ENCODE measurements at places on chromosomes 6 and 20. TPM values are rescaled to one million over a fixed set of nuclear protein-coding genes. Genes with fewer than 3 reads are reported as not detected.

HAO1 gene
- total RNA-seq, result 0.05 TPM

DNA sequence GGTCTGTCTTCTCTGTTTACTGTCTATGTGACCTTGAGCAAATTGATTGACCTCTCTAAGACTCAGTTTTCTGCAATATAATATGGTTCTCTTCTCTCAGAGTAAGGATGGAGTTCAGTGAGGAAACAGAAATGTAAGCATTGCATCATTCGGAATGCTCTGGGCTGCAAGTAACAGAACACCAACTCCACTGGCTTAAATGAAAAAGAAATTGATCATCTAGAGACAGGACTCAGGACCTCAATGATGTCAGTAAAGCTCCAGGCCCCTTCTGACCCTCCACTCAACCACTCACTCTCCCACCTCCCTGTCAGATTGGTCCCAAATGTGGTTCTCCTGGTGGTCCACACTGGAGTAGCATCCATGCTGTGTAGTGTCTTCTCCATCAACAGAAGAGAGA, 31.9 kb downstream of the FAM110A start:
- H3K27ac ChIP-seq, result no peak overlapping the region
- H3K4me3 ChIP-seq, result no peak overlapping the region
- H3K27me3 ChIP-seq, result no peaks in the 10 kb centered on the region
- no peak for DNase-seq
- no peaks in the 10 kb centered on the region for H3K4me1 ChIP-seq

DNA sequence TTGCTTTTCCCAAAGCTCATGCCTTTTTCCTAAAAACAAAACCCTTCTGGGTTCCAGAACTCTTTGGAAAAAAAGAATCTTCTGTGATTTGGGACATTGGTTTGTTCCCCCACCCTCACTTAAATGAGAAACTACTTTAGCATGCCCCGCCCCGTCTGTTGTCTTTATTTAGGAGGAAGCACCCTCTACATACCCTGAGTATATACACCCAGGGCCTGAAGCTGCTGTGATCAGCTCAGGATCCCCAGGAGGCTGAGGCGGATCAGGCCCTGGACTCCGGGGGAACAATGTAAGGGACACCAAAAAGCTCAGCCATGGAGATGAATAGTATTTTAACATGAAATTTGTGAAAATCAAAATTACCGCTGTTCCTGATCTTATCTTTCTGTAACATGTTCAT, 1.4 kb downstream of the BCAS1 start:
- no peak overlapping the region for H3K4me3 ChIP-seq
- H3K36me3 ChIP-seq, result no peaks in the 10 kb centered on the region
- H3K27me3 ChIP-seq, result no peaks in the 10 kb centered on the region
- no peaks in the 10 kb centered on the region for H3K4me1 ChIP-seq
- DNase-seq, result no peak
- H3K27ac ChIP-seq, result no peak overlapping the region

RAET1L gene
- 0.28 TPM for total RNA-seq
